Myocyte (in vitro differentiated cells): ENCODE measurements at places on chromosomes 16 and 17. TPM values are rescaled to one million over a fixed set of nuclear protein-coding genes. Genes with fewer than 3 reads are reported as not detected.

- DNase-seq: no peak
These were observed 97.1 kb upstream of the HS3ST3A1 start for GRCh38 chr17:13698832-13699231.

DNA sequence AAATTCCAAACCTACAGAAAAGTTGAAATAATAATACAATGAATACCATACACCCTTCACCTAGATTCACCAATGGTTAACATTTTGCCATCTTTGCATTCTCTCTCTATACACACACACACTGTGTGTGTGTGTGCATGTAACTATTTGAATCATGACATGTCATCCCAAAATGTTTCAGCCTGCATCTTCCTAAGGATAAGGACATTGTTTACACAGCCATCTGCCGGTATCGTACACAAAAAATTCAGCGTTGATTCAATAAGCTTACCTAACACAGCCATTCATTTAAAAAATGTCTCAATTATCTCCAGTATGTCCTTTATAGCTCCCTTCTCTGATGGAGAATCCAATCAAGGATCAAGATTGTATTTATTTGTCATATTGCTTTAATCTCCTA lies 3.9 kb downstream of the MXRA7 start:
- no peak for DNase-seq

- no peak for DNase-seq
These were observed 1407.0 kb downstream of the CDH11 start for GRCh38 chr16:63714876-63715275.

- DNase-seq: no peak
These were observed 20.7 kb upstream of the CBX4 start for GRCh38 chr17:79859676-79860615.

DNA sequence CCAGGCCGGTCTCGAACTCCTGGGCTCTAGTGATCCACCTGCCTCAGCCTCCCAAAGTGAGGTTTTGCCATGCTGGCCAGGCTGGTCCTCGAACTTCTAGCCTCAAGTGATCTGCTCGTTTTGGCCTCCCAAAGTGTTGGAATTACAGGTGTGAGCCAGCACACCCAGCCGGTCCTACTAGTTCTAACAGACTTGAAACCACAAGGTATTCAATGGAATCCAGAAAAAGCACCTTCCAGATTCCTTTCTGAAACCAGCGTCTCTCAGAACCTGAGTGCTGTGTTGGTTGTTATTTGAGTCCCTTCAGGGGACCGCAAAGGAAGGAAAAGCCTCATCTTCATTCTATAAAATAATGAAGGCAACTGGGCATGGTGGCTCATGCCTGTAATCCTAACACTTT lies 4.1 kb downstream of the KRABD2 start:
- DNase-seq: no peak

GRCh38 chr17:58517378-58517927 lies 3.0 kb upstream of the MTMR4 start:
- DNase-seq: no peak

DNA sequence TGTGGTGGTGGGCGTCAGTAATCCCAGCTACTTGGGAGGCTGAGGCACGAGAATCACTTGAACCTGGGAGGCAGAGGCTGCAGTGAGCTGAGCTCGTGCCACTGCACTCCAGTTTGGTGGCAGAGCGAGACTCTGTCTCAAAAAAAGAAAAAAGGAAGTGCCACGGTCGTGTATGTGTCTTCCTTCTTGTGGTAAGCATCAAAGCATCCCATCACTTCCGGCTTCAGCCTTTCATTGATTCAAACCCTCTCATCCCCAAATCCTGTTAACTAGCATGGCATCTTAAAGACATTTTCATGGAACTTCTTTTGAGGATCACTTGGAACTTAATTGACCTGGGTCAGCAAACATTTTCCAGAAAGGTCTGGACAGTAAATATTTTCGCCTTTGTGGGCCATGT lies 126.2 kb downstream of the CPPED1 start:
- DNase-seq: no peak

Gene TNP2
- not detected in 2 replicates for total RNA-seq

Gene FOXJ1
- total RNA-seq: not detected in 2 replicates

- peak; percentile 99 for DNase-seq
These were observed 186.7 kb downstream of the MSI2 start for GRCh38 chr17:57442914-57443571.

DNA sequence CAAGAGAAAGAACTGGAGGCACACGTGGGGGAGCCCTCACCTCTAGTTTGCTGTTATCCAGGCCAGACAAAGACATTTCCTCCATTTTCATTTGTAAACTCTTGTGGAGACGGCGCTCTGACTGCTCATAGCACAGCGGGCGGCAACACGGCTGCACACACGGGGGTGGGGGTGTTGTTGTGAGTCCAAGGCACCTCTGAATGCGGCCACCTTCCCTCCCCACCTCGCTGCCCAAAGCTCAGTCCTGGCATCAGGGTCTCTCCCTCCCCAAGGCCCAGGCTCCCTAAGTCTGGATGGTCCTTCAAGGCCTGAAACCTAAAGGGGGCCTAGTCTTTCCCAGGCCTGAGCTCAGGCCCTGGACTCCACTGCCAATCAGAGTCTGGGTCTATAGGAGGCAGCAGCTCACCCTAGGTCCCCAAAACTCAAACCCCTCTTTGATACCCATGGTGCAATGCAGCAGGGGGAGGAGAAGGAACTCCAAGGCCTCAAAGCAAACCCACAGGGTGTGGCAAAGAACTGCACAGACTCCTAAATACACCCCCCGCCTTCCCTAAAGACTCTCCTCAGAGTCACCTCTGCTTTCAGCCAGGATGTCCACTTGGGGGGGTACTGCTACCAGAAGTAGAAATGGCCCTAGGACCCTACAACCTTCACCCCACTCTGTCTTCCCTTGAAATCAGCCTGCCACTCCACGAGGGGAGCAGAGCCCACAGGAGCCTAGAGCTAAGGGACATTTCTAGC lies 1.5 kb downstream of the ATXN7L3 start:
- DNase-seq: peak; percentile 81

DNA sequence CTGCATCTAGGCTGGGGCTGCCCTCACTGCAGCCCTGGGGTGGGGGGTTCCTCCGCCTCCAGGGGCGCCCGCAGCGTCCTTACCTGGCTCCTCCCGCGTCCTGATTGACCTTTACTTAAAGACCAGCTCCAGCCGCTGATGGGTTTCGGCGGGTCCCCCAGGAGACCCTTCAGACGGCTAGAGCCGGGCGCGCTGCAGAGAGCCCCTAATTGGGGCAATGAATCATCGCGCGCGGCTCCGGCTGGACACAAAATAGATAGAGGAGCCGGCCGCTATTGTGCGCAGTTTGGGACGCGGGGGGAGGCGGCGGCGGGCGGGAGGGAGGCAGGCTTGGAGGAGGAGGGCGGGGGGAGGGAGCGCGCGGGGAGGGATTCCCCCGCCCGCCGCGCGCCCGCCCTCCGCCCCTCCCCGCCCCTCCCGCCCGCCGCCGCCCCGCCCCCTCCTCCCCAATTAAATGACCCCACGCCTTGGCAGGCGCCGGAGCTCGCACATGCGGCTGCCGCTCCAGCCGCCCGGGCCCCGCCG lies 56.5 kb upstream of the CIBAR2 start:
- DNase-seq: peak; percentile 60

GRCh38 chr17:6686026-6686425 lies 27.1 kb downstream of the SLC13A5 start:
- no peak for DNase-seq

Gene CACNG5
- total RNA-seq: not detected in 2 replicates

Gene KCNH6
- not detected in 2 replicates for total RNA-seq

Gene SLFN12
- 21.3 and 23.1 TPM in 2 replicates for total RNA-seq

GRCh38 chr16:53849994-53850393 lies 146.0 kb downstream of the FTO start:
- no peak for DNase-seq

DNA sequence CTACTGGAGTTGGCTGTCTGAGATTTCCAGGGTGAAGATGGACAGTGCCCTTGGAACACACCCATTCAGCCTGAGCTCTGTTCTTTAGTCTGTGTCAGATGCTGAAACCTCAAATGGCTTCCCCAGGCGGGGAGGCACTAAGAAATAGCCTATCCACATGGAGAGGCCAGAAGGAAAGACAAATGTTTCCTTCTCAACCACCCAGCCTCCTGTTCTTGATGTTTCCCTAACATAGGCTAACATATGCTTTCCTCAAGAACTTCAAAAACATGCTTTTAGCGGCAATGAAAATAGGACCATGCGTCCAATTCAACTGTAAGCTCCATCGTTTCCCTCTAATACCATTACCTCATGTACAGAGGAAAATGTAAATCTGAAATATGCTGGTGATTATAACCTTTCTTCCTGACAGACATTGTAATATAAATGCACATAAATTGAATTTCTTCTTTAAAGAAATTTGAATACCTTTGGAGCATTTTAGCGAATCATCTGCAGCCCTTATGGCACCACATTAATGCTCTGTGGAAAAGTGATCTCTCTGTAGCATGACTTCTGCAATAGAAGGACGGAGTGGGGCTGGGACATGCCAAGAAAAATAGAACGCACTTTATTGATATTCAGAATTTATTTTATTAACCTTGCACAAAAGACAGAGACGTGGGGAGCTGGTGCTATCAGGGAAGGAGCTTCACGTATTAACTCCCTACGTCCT lies 60.1 kb downstream of the IRX3 start:
- no peak for DNase-seq

DNA sequence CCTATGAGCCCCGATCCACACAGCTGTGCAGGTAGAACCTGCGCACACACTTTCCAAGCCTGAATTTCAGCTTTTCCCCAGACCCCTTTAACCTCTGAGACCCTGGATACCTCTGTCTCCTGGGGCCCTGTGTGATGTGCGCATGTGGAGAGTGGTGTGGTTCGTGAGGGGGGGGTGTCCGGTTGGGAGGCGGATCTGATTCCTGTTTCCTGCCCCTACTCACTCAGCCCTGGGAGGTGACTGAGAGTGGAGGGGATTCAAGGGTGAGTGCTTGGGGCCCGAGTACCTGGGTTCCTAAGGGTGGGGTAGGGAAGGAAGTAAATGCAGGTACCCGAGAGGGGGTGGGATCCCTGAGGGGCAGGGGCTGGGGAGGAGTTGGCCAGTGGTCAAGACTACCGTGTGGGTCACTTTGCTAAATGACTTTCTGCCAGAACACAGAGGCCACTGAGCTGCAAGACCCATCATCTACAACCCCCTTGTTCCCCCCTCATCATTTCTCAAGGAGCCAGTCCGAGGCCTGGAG lies 621 bp downstream of the ARHGEF15 start:
- DNase-seq: no peak

DNA sequence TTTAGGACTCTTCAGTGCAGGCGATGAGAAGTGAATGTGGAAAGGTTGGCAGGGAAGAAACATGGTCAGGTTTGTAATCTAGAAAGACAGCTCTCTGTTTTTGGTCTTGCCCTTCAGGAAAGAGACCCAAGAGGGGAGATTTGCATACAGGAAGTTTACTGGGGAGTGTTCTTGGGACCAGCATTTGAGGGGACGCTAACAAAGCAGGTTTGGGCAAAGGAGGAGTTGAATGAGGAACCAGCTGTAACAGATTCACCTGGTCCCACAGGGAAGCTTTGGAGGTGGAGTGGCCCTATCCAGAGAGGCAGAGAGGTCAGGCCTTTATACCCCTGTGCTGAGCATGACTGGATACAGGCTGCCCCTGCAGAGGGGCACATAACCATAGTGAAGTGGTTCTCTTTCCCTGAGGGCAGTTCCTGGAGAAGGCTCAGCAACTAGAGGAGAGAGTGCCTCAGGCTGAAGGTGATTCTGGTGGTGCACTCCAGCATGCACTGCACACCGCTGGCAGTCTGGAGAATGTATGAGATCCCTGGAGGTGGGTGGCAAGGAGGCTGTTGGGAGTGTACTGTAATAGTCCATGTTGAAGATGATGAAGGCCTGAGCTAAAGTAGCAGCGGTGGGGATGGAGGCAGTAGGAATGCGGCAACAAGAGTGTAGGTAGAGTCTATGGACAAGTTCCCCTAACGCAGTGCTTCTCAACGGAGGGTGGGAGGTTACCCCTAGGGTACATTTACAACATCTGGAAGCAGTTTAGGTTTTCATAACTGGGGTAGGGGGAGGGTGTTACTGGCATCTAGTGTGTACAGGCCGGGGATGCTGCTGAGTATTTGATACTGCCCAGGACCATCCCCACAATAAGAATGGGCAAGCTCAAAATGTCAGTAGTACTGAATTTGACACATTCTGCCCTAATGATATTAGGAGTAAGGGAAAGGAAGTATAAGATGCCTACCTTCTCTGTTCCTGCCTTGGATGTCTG lies 37.2 kb downstream of the MAP2K6 start:
- DNase-seq: no peak

Gene DNAH9
- 0.05 TPM in 1 of 2 replicates, not detected in the other for total RNA-seq

- peak; percentile 81 for DNase-seq
These were observed 28.3 kb downstream of the TTC19 start for GRCh38 chr17:16027708-16028584.

DNA sequence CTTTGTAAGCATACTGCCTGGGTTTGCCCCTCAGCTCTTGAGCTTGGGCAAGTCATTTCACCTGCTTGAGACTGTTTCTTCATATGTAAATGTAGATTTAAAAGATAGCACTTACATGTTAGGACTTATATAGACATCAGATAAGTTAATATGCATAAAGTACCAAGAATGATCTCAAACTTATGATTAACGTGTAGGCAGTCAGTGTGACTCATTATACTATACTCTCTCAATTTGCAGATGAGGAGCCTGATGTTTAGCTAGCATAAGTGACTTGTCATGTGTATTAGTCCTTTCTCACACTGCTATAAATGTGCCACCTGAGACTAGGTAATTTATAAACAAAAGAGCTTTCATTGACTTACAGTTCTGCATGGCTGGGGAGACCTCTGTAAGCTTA lies 690.5 kb downstream of the KCNJ2 start:
- DNase-seq: no peak

Gene SYT17
- total RNA-seq: 0.19 and 0.36 TPM in 2 replicates

- DNase-seq: no peak
These were observed 40.1 kb upstream of the RHOT1 start for GRCh38 chr17:32102172-32102571.

DNA sequence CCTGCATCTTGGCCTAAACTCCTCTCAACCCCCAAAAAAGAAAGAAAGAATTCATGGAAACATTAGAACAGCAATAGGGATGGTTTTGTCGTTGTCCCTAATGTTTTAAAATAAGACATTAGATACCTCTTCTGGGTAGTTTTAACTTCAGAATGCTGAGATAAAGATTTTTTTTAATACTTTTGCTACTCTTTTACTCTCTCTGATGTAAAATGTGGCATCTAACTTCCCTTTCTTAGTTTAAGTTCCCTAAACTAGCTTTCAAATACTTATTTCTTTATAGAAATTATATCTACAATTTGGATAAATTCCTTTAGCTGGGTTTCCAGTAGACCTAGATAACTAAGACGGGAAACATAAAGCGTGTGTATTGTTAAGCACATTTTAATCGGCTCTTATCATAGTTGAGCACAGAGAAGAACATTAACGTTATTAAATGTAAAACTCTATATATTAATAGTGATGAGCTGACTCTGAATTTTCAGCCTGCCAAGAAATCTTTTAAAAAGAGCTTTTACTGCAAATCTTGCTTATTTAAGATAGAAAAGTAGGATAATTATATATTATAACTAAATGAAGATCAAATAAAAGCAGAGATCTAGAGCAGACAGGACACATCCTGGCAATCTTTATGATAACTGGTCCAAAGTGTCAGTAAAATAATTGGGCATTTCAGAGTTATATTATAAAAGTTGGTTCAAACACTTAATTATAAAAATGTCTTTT lies 183.2 kb downstream of the CYB561 start:
- no peak for DNase-seq

GRCh38 chr17:61568219-61569072 lies 22.6 kb downstream of the NACA2 start:
- no peak for DNase-seq

GRCh38 chr17:35605678-35606077 lies 18.6 kb downstream of the AP2B1 start:
- DNase-seq: no peak
